ENCODE measurements at places on chromosomes 2 and 18.

GRCh38 chr2:216445501-216445900 lies 33.2 kb downstream of the SMARCAL1 start:
- peak; percentile 61 for ATAC-seq

GRCh38 chr2:54667266-54667639 lies 56.2 kb upstream of the EML6 start:
- no peak for ATAC-seq

DNA sequence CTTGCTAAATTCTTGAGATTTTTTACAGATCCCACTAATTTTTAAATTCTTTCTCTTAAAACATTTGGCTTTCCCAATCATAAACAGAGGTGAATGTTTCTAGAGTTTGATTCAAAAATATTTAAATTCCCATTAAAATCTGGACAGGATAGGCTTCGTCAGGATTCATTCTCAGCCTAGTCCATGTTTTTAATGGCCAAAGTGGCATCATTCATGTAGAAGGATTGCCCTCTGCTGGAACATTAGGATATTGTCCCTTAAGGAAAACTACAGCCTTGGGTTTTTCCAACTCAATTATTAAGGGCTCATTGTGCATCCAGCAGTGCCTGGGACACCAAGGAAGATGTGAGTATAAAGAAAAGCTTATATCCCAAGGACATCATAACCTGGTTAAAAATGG lies 71.7 kb downstream of the TPGS2 start:
- ATAC-seq = peak; percentile 70

DNA sequence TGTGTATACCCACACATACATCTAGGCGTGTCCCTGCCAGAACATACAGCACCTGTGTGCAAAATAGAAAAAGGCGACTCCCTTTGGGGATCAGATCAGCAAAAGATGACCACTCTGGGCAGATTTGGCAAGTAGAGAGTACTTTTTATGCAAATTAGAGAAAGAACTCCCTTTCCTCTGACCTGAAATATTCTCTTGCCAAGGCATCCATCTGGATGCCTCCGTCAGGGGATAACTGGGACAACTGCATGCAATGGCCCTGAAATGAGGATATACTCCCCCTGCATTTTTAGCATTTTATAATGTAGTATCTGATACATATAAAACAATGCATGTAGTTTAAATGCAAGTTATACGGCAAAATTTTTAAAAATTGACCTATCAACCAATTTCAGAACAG lies 247.7 kb downstream of the ICOS start:
- ATAC-seq = no peak

- ATAC-seq = no peak
Measured at GRCh38 chr2:214395040-214395439, 15.8 kb upstream of the VWC2L start.
